Adipocyte (in vitro differentiated cells): ENCODE measurements at places on chromosomes 2 and 18.

DNA sequence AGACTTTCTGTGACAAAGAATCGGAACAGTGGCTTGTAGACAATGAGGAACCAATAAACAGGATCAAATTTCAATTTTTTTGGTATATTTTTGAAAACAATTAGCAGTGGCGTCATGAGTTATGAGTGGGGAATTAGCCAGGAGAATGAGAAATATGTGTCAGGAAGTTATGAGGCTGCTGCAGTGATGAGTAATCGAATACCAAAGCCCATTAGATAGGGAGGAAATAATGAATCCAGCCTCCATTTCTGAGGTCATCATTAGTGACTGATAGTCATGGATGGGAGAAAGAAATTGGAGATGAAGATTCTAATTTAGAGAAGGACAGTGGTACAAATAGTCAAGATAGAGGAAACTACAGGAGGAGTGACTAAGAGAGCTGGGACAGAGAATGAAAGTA, 673.1 kb upstream of the VRK2 start:
- DNase-seq: peak; percentile 34

- DNase-seq: no peak
These were observed 1.1 kb upstream of the HOXD11 start for GRCh38 chr2:176105730-176106580.

DNA sequence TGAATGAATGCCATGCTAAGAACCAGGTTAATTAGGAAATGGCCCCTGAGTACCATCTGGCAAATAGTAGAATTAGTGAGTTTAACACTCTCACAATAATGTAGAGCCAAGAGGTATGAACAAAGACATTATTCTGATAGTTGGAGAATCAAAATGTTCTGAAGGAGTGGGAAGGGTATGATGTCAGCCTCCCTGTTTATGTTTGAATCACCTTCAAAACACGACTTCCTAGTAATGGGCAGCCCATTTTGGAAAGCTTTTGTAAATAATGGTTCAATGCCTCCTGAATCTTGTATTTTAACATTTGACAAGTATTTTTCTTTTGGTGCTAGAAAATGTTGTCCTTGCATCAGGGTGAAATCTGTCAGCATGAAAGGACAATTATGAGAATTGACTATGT, 108.3 kb downstream of the DSEL start:
- DNase-seq: no peak

DNA sequence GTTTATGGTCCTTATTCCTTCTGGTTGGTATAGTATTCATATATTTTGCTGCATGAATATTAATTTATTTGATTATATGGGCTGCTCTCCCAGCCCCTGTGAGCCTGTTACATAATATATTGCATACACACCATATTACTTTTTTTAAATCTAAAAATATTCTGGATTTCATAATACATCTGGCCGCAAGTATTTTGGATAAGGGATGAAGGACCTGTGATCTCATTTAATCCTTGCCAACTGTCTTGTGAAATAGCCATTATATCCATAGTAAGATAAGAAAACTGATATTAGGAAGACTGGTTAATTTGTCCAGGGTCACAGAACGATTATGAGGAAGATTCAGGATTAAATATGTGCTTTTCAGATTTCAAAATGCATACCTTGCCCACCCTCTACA, 433.6 kb downstream of the LPIN1 start:
- DNase-seq: no peak

DNA sequence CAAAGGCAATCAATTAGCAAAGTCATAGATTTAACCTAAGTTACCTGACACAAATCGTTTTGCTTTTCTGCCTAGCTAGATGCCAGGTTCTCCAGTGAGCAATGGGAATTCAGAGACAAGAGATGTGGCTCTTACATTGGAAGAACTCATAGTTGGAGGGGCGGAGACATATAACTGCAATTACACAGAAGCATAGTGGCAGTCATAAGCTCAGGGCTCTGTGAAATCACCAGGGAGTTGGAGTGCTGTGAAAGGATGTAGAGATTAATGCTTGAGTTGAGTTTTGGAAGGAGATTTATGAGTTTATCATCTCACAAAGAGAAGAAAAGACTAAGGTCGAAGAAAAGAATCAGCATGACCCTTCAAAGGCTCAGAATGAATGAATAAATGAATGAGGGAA, 457.2 kb upstream of the TRIB2 start:
- DNase-seq: no peak

- no peak for DNase-seq
These were observed 17.3 kb upstream of the ARL5A start for GRCh38 chr2:151845481-151845880.

- no peak for DNase-seq
These were observed 223.7 kb downstream of the NUP35 start for GRCh38 chr2:183347969-183348368.

- no peak for DNase-seq
These were observed 137.1 kb upstream of the CCDC150 start for GRCh38 chr2:196502386-196502785.

- DNase-seq: peak; percentile 56
These were observed 24.2 kb downstream of the RAPH1 start for GRCh38 chr2:203510941-203511305.

DNA sequence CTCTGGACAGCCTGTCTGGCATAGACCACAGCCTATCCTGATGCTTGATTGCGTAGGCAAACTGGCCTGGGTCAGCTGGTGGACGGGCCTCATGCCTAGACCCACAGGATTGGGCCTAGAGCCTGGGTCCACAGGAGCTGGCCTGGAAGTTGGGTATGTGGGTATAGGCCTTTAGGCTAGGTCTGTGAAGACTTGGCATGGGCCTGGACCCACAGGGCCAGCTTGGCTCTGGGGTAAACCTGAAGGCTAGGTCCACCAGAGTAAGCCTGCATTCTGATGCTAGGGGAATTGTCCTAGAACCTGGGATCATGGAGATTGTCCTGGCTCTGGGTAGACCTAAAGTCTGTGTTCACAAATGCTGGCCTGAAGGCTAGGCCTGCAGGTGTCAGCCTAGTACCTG, 1293.7 kb downstream of the CNTNAP5 start:
- no peak for DNase-seq

DNA sequence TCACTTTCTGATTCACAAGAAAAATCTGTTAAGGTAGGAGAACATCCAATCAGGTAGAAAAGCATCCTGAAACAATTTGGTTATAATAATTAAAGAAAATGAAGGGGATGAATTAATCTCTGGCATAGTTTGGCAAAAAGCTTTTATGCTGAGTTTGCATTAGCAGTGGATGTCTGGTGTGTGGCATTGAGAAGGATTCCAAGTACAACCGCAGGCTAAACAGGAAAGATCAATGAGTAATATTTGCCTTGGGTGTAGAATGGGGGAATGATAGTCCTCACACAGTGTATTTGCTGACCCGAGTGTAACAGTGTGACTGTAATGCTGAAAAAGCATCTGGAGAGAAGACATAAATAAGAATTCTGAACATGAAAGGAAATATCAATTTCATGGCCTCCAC, 68.3 kb upstream of the SESTD1 start:
- peak; percentile 45 for DNase-seq

GRCh38 chr2:54999182-54999581, 51.1 kb downstream of the RTN4 start:
- peak; percentile 92 for DNase-seq

- no peak for DNase-seq
These were observed 89.8 kb downstream of the PKP4 start for GRCh38 chr2:158546412-158547144.

DNA sequence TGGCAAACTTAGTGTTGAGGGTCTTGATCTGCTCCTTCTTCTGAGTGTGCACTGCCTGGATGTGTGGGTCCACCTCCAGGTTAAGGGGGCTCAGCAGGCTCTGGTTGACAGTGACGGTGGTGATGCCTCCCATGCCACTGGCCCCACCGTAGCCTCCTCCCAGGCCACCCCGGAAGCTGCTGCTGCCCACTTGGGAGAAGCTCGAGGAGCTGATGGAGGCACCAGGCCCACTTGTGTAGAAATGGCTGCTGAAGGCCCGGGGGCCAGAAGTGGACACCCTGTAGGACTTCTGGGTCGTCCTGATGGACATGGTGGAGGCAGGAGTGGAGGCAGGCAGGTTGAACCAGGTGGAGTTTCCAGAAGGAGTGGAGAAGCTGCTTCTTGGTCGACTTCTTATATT, 6.4 kb upstream of the DUSP19 start:
- no peak for DNase-seq

GRCh38 chr2:233464531-233465240, 101.9 kb downstream of the USP40 start:
- no peak for DNase-seq

DNA sequence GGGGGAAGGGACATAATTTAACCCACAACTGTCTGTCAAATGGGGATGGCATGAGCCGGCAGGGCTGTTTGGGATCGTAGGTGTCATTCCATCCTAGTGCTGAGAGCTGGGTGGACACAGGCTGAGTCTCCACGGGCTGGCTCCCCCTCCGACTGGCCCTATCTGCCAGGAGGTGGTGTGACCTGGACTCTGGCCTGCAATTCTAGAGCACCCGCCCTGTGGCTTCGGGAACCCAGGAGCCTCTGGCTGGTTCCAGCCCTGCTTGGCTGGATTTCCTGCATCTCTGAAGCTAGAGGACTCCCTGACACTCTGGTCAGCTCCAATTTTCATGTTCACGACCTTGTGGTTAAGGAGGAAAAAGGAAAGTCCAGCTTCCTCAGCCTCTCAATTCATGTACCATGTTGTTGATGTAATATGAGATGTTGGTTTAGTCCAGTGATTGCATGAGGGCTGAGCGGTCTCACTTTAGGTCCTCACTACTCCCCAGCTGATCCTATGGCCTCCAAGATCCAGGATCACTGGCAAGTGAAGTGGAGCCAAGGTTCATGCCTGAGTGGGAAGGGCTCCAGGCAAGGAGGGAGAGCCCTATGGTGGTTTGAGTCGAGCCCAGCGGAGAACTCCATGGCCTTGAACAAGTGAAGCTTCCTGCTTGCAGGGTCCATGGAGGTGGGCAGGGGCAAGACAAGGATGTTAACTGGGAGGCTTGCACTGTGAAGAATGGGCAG, 169.1 kb downstream of the NDUFA10 start:
- DNase-seq: no peak

GRCh38 chr2:192277494-192278109, 82.9 kb upstream of the TMEFF2 start:
- DNase-seq: no peak

DNA sequence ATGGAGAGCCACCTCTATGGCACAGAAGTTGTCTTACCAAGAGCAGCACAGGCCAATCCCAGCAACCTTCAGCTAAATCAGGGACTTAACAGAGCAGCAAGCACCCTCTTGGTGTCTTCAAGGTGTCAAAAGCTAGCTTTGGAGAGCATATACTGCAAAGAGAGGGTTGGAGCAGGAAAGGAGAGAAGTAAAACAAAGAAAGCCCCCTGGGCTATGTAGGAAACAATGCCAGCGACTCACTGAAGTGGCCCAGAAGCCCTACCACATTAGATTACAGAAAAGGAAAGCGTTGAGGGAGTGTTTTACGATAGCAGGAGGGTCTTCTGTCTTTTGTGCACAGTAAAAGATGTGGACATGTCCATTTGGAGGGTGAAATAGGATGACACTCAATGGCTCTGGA, 233.4 kb downstream of the MREG start:
- DNase-seq: no peak

DNA sequence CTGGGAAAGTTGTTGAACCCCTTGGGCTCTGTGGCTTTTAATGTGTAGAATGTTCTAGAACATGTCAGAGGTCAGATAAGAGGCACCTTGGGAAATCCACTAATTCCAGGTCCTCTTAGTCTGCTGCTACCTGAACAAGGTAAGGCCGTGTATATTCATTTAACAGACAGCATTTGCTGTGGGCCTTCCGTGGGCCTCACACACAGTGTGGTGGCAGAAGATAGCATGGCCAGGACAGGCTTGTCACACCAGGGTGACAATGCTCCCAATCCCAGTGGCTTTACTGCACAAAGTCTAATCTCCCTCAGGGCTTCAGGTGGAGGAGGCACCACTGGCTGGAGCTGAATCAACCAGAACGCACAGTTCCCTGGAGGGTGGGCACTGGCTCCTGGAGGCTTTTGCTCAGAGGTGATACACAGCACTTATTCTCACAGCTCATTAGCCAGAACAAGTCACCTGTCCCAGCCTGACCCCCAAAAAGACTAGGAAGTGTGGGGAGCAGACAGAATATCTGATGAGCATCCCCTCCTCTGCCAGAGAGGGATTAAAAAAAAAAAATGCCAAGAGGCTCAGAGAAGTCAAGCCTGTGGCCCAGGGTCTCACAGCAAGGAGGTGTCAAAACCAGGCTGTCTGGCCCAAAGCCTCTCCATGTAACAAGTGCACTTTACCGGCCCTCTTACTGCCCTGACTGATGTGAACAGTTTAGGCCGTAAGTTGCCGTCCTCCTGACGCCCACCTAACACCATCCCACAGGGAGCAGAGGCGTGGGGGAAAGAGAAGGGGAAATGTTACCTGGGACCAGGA, 216.9 kb upstream of the RAB6C start:
- DNase-seq: no peak

GRCh38 chr2:196853301-196854087, 44.3 kb upstream of the C2orf66 start:
- DNase-seq: no peak

- peak; percentile 50 for DNase-seq
These were observed 4.4 kb upstream of the ATP8B1 start for GRCh38 chr18:57807336-57808117.

GRCh38 chr18:32754508-32755263, 18.1 kb downstream of the KLHL14 start:
- DNase-seq: no peak

GRCh38 chr18:37253394-37254235, 312.0 kb downstream of the CELF4 start:
- DNase-seq: peak; percentile 49

DNA sequence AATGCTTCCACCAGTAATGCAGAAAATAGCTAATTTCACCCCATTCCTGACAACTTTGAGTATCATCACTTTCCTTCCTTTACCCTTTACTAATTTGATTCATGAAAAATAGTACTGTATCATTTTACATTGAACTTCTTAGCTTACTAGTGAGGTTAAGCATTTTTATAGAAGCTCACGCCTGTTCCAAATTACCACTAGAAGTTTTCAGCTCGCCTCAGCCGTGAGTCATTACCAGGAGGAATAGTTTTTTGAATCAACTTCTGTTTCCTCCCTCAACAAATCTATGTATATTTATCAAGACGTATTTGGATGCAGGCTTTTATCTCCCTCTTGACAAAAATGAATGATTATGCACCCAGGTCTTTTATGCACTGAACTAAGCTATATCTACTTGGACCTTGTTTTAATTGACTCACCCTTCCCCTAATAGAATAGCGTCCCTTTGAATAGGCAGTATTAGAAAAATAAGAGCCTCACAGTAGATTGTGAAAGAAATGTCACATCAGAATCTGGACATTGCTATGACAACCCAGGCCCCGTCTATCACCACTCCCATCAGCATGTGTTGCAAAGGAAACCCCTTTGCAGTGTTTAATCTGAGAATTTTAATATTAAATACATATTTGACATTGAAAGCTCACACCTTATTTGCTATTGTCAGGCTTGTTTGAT, 207.4 kb upstream of the NRP2 start:
- DNase-seq: peak; percentile 71

DNA sequence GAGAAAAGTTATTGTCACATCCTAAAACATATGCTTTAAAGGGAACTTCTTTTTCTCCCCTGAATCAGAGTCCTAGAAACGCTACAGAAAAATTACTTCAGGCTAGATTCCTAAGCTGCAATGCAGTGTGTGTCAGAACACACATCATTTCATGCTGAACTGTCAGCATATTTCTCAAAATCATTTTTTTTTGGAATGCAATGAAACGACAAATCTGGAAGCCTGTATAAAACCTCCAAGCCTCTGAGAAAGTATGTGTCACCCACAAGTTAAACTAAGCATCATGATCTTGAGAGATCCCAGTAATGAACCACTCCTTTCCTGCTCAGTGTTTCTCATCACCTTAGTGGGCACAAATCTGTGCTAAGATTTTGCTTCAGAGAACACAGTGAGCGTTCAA, 276.2 kb downstream of the ZNF521 start:
- DNase-seq: peak; percentile 59

- no peak for DNase-seq
These were observed 201.1 kb downstream of the PRKCE start for GRCh38 chr2:45852450-45853150.
